Vagina (tissue), 2 donors: ENCODE measurements at places on chromosomes 3 and 15. TPM values are rescaled to one million over a fixed set of nuclear protein-coding genes. Genes with fewer than 3 reads are reported as not detected.
A peak's percentile ranks its signal among the peaks of the same experiment; 100 is the strongest.

The RLBP1 gene
- not detected for total RNA-seq

GRCh38 chr3:7812490-7812889 is 689.1 kb upstream of the LMCD1 start:
- H3K4me3 ChIP-seq: no peak overlapping the region
- no peak overlapping the region for H3K27ac ChIP-seq
- H3K27me3 ChIP-seq: no peaks in the 10 kb centered on the region
- no peak for DNase-seq
- H3K36me3 ChIP-seq: no peaks in the 10 kb centered on the region
- H3K4me1 ChIP-seq: no peaks in the 10 kb centered on the region

The LIPC gene
- not detected for total RNA-seq

The CALML4 gene
- total RNA-seq: 6.1 TPM

GRCh38 chr15:73608941-73609340 is 24.2 kb downstream of the NPTN start:
- H3K27me3 ChIP-seq: no peaks in the 10 kb centered on the region
- DNase-seq: no peak
- peak overlapping the region; percentile 19 for H3K27ac ChIP-seq
- peaks cover 65% of the 10 kb centered on the region for H3K4me1 ChIP-seq

DNA sequence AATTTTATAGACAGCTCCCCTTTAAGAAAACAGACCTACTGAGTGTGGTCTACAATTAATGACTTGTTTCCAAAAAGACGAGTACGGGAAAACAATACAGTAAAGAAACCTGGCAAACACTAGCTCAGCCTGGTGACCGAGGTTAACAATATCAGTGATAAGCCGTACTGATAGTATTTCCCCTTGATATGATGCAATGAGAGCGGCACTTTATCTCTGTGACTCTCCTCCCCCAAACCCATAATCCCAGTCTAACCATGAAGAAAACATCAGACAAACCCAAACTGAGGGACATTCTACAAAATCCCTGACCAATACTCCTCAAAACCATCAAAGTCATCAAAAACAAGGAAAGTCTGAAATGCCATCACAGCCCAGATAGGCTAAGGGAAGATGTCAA is 8.2 kb downstream of the DENND4A start:
- no peak for DNase-seq
- H3K27me3 ChIP-seq: no peaks in the 10 kb centered on the region
- no peak overlapping the region for H3K4me3 ChIP-seq
- H3K4me1 ChIP-seq: peaks cover 16% of the 10 kb centered on the region
- H3K27ac ChIP-seq: no peak overlapping the region

The GPR62 gene
- total RNA-seq: not detected

The TRIP4 gene
- 22.3 TPM for total RNA-seq

The SLC9A9 gene
- total RNA-seq: 30.7 TPM

The GRM2 gene
- total RNA-seq: not detected

DNA sequence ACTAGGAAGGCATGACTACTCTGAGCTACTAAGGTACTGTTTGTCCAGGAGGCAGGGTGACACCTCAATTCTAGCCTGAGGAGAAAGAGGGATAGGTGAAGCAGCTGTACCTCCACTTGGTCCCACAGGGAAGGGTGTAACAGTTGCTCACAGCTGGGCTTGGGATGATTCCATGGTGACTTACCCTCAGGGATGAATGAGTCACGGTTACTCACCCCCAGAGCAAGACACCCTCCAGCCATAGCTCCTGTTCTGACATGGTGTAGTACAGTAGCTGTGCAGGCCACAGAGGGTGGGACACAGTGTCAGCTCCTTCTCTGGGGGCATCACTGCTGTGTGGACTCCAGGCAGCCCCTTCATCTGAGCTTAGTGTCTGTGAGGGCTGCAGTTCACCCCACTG is 868.6 kb upstream of the SEMA6D start:
- no peaks in the 10 kb centered on the region for H3K36me3 ChIP-seq
- H3K4me1 ChIP-seq: no peaks in the 10 kb centered on the region
- H3K4me3 ChIP-seq: no peak overlapping the region
- H3K27ac ChIP-seq: no peak overlapping the region
- no peak for DNase-seq
- no peaks in the 10 kb centered on the region for H3K27me3 ChIP-seq

The LRRN1 gene
- total RNA-seq: 1.7 TPM

The IL16 gene
- total RNA-seq: 19.9 TPM

The SQOR gene
- 52.8 TPM for total RNA-seq

The KBTBD13 gene
- not detected for total RNA-seq

DNA sequence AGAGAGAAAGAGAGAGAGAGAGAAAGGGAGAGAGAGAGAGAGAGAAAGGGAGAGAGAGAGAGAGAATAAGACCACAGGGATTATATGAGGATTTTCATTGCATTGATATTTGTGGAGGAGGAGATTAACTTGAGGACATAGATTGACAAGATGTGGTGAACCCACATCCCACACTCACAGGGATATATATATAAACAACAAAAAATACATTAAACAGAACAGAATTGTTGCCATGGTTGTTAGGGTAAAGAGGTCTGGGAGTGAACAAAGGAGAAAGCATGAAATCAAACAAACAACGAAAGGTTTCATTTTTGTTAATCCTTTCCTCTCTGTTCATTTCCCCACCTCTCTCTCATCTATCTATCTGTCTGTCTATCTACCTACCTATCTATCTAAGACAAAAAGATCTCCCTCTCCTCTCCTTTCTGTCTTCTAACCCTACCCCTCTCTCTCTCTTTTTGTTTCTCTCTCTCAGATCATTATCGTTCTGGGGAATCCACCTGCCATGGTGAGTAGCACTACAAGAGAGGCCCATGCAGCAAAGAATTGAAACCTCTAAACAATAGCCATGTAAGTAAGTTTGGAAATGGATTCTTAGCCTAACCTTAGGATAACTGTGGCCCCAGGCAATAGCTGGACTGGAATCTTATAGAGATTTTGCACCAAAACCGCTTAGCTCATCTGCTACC is 280.9 kb downstream of the RAP2B start:
- no peak overlapping the region for H3K4me3 ChIP-seq
- no peak overlapping the region for H3K27ac ChIP-seq

- H3K27me3 ChIP-seq: no peaks in the 10 kb centered on the region
- no peak overlapping the region for H3K4me3 ChIP-seq
Observed at GRCh38 chr3:149765762-149766334, 13.6 kb upstream of the COMMD2 start.
